ENCODE measurements at places on chromosomes 3 and 15.

- no peak for DNase-seq
Measured at GRCh38 chr3:155560594-155560993, 184.3 kb downstream of the PLCH1 start.

GRCh38 chr3:15819576-15819975 is 21.8 kb upstream of the ANKRD28 start:
- DNase-seq = no peak

DNA sequence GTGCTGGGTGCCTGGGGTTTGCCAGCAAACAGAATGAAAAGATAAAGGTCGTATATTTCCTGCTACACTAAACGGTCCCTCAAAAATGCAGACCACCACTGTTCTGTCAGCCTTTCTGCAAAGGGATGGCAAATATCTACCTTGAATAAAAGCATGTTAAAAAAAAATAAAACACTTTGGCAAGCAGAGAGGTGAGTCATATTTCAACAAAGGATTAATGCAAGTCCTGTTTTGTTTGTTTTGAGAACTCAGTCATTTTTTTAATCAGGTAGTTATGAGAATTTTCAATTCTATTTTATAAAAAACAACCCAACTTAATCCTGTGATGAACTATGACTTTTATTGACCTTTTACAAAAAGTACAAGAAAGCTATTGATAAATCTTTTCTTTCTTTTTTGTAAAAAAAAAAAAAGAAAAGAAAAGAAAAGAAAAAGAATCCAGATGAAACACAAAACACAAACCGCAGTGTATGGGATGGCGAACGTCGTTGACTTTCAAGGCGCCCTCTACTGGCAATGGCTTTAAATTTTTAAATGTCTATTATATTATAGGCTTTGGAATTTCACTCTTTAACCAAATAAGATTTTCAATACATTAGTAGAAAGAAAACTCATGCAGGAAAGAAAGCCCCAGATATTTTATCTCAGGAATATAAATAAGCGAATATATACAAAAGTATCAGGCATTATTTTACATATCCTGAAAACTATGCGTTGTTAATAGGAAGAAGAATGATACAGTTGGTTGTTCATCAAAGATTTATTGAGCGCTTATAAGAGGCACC is 87.8 kb downstream of the NCEH1 start:
- DNase-seq = no peak

DNA sequence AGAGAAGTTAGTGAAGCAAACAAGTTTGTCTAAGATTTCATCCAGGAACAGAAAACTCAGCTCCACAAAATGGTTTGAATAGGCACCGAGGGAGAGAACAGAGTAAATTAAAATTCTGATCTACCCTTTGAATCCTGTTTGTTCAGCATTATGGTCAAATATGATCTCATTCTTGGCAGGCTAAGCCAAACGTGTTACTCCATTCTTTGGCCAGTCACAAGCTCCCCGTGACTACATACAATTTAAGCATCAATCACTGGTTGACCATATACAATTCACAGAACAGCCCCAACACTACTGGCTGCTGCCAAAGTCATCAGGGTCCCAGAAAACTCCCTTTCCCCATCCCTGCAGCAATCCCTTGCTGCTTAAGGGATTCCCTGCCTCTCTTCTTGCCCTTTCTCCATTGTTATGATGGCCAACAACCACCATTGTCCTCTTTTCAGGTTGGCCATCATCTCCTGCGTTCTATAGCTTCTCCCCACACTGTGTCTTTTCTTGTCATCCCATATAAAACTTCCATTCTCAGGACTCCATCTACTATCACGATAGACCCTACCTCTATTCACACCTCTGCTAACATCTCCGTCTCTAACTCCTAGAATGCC is 46.3 kb downstream of the GOLIM4 start:
- DNase-seq = no peak

- no peak for DNase-seq
Measured at GRCh38 chr15:38176691-38177090, 75.9 kb upstream of the SPRED1 start.

- no peak for DNase-seq
Measured at GRCh38 chr3:159252772-159253384, 451.0 kb downstream of the MFSD1 start.

All from AG04449 (cell line).